MCF 10A (cell line): ENCODE measurements at places on chromosomes 12 and 14. TPM values are rescaled to one million over a fixed set of nuclear protein-coding genes. Genes with fewer than 3 reads are reported as not detected.

Gene PTPRQ
- not detected in 2 replicates for total RNA-seq

Gene TMPRSS12
- not detected in 2 replicates for total RNA-seq

Gene RTN1
- total RNA-seq: 8.4 and 9.8 TPM in 2 replicates

Gene PCED1B
- total RNA-seq: 5.1 and 9.6 TPM in 2 replicates

Gene SYNDIG1L
- total RNA-seq: not detected in 2 replicates

Gene CLEC6A
- not detected in 2 replicates for total RNA-seq

Gene CCDC198
- total RNA-seq: not detected in 2 replicates

Gene TPPP2
- total RNA-seq: not detected in 2 replicates

Gene CFAP54
- total RNA-seq: 0.56 and 1.1 TPM in 2 replicates

Gene CLEC4C
- not detected in 2 replicates for total RNA-seq

Gene TSPAN19
- 0.63 and 1.1 TPM in 2 replicates for total RNA-seq

Gene SLC4A8
- 0.56 and 1.1 TPM in 2 replicates for total RNA-seq

DNA sequence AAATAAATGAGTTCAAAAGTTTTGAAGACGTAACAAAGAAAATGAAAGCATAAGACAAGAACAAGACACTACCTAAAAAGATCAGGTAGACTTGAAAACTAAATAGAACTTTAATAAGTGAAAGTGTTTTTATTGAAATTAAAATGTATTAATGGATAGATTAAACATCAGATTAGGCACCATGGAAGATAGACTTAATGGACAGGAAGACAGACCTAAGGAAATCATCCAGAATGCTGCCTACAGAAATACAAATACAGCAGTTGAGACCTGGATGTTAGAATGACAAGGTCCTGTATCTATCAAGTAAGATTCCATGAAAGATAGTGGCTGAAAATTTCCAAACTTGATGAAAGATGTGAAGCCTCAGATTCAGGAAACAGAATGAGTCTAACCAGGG is 11.5 kb downstream of the PLEKHH1 start:
- DNase-seq: no peak

DNA sequence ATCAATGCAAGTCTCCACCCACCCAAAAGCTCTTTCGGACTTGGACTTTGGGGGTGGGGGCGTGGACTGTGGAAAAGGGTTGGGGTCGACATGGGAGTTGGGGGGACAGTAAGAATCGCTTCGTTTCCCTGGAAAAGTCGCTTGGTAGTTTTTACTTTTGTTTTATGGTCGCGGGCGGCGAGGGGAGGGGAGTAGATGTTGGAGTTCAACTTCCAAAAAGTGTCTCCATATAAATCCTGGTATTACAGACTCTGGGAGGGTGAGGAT is 568 bp upstream of the BCL11B start:
- DNase-seq: no peak

DNA sequence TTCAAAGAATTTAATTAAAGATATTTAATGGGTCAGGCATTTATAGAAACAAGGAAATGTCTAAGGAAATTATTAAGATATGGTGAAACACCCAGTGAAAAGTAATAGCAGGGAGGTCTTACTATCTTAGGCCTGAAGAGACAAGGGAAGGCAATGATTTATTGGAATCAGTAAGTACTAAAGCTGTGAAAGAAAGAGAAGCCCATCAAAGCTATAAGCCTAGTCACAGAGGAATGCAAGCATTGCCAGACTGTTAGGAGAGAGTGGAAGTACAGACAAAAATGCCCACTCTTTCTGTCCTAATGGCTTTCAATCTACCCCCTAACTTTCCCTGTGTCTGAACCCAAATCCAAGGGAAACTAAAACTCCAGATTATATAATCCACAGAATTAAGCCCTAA is 69.2 kb upstream of the PIK3C2G start:
- DNase-seq: no peak

GRCh38 chr14:83779266-83779665 is 1750.7 kb upstream of the FLRT2 start:
- peak; percentile 42 for DNase-seq

GRCh38 chr12:108193917-108194316 is 64.8 kb downstream of the WSCD2 start:
- DNase-seq: peak; percentile 45

GRCh38 chr14:43898687-43899086 is 608.4 kb downstream of the FSCB start:
- DNase-seq: peak; percentile 22

DNA sequence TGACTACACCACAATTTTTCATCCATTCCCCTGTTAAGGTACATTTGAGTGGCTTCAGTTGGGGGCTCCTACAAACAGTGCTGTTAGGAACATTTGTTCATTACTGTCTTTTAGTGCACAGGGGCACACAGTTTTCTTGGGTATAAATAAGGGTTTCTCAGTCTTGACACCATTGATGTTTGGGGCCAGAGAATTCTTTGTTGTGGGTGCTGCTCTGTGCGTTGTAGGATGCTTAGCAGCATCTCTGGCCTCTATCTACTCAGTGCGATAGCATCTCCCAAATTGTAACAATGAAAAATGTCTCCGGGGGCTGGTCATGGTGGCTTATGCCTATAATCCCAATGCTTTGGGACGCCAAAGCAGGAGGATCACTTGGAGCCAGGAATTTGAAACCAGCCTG is 153.0 kb upstream of the MYL2 start:
- no peak for DNase-seq

- no peak for DNase-seq
These were observed 738.9 kb upstream of the USP15 start for GRCh38 chr12:61521258-61521657.

DNA sequence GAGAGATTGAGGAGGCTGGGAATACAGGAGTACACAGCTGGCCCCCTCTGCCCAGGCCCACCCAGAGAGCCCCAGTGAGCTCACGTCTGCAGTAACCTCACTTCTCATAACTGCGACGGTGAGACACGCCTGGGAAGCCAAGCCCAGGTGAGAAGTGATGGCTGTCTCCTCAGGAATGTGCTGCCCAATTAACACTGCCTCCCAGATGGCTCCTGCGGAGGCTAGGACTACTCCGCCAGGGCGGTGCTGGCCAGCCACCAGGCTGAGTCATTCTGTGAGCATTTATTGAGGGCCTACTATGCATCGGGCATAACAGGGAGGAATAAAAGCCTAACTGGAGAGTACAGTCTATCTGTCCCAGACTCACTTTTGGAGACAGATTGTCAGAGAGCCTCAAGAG is 9.3 kb upstream of the TMEM106C start:
- no peak for DNase-seq

DNA sequence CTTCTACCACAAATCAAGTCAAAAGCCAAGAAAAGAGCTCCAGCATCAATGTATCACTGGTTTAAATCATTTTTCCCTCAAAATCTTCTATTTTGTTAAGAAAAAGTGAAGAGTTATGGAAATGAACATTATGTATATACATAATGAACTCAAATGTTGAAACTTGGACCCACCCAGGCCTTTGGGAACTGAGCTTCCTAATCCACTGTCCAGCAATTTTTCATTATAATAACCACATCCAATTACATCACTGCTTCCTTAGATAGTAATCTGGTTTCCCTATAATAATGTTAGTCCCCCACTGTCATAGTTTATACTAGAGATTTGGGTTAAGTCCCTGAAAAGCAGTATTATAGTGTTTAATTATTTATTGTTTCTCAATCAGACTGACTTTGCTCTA is 170.9 kb downstream of the PIK3C2G start:
- DNase-seq: no peak

DNA sequence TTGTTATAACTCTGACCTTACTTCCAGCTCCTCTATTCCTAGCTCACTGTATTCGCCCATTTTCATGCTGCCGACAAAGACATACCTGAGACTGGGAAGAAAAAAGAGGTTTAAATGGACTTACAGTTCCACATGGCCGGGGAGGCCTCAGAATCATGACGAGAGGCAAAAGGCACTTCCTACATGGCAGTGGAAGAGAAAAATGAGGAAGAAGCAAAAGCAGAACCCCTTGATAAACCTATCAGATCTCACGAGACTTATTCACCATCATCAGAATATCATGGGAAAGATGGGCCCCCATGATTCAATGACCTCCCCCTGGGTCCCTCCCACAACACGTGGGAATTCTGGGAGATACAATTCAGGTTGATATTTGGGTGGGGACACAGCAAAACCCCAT is 14.5 kb upstream of the PHC1 start:
- DNase-seq: no peak

DNA sequence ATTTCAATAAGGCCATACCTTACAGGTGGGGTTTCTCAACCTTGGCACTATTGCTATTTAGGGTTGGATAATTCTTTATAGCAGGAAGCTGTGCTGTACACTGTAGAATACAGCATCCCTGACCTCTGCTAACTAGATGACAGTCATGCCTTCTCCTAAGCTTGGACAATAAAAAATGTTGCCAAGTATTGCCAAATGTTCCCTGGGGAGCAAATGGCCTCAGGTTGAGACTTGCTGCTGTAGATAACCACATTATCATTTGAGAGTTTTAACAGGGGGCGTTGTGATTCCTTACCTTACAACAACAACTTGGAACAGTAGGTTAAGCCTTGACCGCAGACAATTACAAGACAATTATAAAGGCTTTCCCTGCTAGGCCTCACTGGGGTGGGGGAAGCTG is 1073.6 kb upstream of the TMEM132C start:
- DNase-seq: peak; percentile 55

DNA sequence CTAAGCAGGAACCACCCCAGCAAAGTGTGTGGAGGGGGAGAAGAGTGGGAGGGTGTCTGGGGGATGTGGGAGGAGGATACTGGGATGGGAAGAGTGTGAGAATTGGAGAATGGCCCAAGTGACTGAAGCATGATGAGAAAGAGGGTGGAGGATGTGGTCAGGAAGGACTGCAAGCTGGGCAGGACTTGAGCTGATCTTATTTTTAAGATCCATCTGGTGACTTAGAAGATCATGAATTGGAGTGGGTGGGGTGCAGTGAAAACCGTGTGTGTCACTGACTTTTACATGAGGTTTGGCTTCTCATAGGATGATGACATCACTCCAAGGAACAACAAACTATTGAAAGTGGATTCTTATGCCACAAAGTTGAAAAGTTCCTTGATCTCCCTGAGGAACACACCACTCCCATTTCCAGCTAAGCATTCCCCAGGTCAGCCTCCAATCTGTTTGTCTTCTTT is 287.5 kb downstream of the GALC start:
- no peak for DNase-seq

DNA sequence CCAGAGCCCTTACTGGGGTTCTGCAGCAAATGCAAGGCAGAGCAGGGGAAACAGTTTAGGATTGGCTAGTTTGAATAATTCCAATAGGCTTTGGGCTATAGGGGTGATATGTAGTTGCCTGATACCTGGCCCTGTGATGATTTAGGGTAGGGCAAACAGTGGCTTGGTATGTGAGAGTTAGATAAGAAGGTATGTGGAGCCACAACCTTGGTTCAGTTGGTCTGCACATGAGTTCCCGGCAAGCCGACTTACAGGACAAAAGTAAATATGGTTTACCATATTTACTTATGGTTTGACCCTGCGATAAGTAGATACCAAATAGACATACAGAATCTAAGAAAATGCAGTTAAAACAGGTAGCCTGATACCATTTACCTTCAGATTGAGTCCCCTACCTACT is 8.3 kb upstream of the CAPRIN2 start:
- no peak for DNase-seq

DNA sequence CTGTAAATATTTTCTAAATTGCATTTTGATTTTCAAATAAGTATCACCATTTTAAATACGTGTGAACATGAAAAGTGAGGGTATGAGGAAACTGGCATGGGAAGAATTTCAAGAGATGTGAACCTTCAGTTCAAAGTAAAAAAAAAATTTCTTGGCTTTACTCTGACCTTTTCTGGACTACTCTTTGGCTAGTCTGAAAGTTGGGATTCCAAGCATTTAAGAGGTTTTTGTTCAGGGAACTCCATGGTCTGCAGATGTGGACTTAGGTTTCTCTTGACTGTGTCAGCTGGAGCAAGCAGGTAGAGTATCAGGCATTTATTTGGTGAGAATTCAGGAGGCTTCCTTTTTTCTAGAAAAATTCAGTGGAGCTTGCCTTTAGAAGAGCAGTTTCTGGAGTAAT is 311.6 kb downstream of the LRIG3 start:
- no peak for DNase-seq

GRCh38 chr12:71218616-71219015 is 60.8 kb upstream of the TSPAN8 start:
- DNase-seq: no peak

DNA sequence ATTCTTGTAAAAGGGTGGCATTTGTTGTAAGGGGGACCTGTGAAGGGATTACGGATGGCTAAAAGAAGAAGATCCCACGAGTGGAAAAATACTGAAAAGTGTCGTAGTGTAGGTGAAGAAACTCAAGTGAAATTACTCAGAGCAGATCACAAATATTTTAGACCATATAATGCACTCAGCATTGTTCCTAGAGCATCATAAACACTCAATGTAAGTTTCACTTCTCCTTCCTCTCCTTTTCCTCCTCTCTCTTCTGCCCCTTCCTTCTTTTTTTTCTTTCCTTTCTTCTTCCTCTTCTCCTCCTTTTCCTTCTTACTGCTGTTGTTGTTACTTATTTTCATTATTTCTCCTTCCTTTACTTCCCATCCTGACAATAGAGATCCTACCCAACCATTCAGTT is 445.6 kb downstream of the ADAMTS20 start:
- no peak for DNase-seq

DNA sequence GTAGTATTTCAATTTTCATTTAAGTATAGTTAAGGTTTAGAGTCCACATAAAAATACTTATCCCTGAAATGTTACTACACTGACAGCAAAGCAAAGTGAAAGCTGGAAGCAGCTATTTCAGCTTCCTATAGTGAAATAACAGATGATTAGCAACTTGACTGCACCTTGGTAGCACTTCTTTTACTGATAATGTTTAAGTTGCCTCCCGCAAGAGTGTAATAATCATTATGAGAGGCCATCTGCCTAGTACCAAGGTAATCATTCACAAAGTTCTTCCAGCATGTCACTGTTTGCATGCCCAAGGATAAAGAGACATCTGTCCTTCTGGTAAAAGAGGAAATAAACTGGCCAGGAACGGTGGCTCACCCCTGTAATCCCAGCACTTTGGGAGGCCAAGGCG is 69.8 kb downstream of the LIN7A start:
- DNase-seq: no peak

DNA sequence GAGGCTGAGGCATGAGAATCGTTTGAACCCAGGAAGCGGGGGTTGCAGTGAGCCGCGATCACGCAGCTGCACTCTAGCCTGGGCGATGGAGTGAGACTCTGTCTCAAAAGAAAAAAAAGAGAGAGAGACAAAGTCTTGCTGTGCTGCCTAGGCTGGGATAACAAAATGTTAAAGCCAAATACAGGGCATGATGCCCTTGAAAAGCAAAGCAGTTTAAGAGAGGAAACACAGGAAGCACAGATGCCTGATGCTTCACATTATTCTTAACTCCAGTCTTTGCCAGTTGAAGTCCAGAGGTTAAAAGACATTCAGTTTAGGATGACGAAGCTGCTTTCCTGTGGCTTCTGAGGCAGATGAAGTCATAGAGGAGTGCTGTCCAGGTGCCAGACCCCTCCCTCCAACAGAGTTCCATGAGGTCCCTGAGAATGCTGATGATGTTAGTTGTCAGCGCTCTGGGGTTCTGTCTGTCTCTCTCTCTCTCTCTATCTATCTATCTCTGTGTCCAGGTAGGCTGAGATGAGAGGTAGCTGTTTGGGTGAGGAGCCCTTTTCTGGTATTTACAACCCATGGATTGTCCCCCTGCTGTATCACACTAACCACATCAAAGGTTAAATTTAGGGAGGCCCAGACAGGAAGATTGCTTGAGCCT is 4.9 kb upstream of the MRPL52 start:
- peak; percentile 77 for DNase-seq

- no peak for DNase-seq
These were observed 24.6 kb downstream of the IQSEC3 start for GRCh38 chr12:91213-91612.
